ENCODE measurements at places on chromosomes 7 and 10.

- DNase-seq = peak; percentile 1
Observed at GRCh38 chr10:30383356-30383755, 34.3 kb upstream of the MTPAP start.

DNA sequence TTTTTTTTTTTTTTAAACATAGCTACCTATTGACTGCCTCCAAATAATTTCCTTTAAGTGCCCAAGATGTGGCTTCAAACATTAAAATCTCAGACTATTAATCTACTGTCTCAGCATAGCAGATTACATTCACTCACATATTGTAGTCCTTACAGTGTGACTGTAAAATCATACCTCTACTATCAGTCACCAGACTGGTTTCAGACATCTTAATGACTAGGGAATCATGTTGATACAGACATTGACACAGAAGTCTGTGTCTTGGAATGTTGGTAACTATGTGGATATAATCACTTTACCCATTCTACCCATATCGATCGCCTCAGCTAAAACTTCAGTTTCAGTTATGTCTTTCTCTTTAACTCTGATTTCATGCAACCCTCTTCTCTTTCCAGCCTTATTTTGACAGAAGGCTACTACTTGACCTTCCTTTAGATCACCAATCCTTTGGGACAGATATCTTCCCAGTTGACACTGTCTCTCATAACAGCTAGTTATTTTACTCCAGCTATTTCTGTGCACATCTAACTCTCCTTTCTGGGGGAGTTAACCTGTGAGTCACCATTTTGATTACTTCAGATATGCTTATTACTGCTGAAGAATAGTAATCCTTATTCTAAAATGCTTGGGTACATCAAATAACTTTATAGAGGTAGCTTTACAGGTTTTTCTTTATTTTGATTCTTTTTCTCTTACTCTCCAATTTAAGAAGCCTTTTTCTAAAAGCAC lies 7.0 kb downstream of the TNKS2 start:
- DNase-seq = no peak

DNA sequence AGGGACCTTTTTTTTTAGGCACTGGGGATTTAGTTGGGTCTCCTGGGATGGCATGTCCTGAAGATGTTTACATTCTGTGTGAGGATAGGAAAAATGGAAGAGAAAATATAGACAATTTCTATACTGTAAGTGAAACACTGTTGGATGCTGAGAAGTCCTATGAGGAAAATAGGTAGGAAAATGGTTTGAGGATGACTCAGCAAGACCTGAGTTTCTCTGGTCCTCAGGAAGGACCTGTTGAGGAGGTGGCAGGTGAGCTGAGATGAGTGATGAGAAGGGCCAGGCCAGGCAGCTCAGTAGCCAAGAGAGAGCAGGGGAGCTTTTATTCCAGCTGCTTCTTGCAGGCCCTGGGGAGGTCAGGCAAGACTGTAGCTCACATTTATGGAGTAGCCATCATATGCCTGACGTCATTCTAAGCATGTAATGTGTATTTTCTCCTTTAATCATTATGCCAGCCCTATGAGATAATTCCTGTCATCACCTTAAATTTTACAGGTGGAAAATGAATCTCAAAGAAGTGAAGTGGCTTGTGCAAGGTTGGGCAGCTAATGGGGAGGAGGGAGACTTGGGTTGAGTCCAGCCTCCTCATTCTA lies 19.1 kb upstream of the LRRC18 start:
- no peak for DNase-seq

GRCh38 chr10:132627666-132628531 lies 90.3 kb downstream of the INPP5A start:
- peak; percentile 7 for DNase-seq

- DNase-seq = peak; percentile 21
Observed at GRCh38 chr7:139618482-139619366, 95.2 kb downstream of the CLEC2L start.

DNA sequence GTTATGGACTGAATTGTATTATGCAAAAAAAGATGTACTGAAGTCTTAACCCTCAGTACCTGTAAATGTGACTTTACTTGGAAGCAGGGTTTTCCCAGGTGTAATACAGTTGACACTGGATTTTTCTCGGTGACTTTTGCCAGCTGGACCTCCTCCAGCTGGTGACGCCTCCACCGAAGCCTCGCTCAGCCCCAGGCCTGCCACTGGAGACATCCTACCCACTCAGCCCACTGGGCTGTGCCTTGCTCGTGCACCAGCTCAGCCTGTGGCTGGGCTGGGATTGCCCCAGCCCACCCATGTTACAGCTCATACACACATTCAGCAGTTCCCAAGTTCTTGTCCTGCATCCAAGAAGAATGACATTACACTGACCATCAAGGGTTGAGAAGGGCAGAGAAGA lies 42.4 kb upstream of the GPR22 start:
- DNase-seq = no peak

DNA sequence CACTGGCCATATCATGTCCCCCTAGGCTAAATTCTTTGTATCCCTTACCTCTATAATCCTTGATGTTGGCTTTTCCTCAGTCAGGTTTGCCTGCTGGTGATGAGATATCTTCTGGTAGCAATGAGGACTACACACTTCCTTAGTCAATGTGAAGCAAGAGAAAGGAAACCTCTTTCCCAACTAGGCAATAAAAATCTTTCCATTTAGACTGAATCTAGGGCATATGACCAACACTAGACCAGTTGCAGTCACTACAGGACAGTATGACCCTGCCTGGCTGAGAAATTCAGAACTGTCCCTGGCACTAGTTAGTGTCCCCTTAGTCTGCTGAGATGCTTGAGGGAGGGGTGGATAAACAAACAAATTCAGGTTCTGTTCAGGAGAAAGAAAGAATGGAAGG lies 142.6 kb downstream of the RNLS start:
- DNase-seq = no peak

GRCh38 chr10:43308515-43308914 lies 41.6 kb upstream of the RASGEF1A start:
- DNase-seq = no peak

DNA sequence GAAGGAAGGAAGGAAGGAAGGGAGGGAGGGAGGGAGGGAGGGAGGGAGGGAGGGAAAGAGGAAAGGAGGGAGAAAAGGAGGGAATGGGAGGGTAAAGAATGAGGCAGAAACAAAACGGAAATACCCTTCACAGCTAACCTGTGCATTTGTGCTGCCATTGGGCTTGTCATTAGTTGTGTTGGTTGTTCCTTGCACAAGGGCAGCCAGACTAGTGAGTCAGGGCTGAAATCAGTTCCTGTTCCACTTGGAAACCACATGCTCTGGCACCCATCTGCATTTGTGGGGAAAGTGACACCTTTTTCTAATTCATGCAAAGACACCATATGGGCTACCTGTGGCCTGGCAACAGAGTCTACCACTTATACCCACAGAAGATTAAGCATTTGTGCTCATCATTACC lies 1004.0 kb upstream of the C7orf33 start:
- DNase-seq = no peak

DNA sequence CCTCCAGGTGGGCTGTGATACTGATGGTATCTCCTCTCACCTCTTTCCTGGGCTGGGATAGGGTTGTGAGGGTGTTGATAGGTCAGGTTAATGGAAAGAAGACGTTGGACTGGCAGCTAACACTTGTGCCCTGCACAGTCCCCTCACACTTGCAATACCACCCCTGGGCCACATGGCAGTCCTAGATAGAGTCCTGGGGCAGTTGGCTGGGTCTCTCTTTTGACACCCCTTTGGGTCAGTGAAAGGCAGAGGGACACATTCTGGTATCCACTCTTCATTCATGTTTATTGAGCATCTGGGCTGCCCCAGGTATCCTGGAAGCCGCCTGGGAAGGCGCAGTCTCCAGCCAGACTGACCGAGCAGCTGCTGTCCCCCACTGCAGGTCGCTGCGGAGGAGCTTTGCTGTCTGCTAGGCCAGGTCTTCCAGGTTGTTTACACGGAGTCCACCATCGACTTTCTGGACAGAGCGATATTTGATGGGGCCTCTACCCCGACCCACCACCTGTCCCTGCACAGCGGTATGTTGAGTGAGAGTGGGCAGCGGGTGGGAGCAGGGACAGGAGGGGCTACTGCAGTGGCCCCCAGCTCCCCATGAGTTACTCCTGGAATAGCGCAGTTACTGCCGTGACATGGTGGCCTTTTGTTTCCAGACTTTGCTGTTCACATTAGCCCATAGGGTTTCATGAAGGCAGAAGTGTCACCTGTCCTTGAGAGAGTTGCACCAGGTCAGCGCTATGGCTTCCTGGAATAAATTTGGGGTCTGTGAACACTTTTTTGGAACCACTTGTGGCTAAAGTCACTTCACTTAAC lies 19.1 kb downstream of the NACAD start:
- DNase-seq = no peak

DNA sequence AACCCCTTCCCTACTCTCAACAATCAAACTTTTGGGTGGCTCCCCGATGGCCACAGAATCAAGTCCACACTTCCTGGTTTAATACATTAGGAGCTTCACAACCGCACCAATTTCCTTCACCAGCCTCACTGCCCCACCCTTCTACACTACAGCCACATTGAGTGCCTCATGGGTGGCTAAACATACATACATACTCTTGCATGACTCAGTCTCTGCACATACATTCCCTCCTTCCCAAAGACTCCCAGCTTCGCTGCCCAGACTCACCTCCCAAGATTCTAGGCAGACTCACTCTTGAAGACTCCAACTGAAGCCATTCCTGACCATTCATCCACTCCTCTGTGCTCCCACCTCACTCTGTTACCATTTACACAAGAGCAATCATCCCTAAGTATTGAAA lies 15.9 kb downstream of the VPS41 start:
- DNase-seq = no peak

GRCh38 chr10:119620241-119621077 lies 23.7 kb upstream of the TIAL1 start:
- DNase-seq = no peak

DNA sequence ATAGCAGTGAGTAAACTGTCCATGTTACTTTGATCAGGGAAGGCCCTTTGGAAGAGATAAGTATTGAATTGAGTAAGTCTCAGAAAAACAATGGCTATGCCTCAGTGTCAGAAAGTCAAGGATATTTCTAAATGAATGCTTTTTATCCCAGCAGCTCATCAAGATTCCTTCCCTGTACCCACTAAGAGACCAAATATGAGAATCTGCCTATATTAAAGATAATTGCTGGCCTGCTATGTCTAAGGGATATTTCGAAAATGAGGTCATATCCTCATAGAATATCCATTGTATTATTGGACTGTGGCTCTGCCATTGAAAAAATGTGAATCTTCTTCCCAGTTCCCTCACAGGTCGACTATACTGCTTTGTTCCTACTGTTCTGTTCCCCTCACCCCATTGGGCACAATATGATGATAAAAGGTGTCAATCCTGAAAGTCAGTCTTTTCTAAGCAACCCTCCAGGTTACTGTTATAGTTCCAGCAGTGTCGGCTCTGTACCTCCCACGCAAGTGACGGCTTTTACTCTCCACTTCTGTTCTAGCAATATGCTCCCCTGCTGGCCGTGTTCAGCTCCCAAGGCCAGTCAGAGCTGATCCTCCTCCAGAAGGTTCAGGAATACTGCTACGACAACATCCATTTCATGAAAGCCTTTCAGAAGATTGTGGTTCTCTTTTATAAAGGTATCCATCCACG lies 51.7 kb downstream of the BZW2 start:
- no peak for DNase-seq

GRCh38 chr10:66925896-66926715 lies at the start of gene LRRTM3:
TSS of gene LRRTM3 (plus strand) at chr10:66926036.
- peak; percentile 6 for DNase-seq

GRCh38 chr10:114624422-114624821 lies 33.7 kb downstream of the ABLIM1 start:
- DNase-seq = no peak

DNA sequence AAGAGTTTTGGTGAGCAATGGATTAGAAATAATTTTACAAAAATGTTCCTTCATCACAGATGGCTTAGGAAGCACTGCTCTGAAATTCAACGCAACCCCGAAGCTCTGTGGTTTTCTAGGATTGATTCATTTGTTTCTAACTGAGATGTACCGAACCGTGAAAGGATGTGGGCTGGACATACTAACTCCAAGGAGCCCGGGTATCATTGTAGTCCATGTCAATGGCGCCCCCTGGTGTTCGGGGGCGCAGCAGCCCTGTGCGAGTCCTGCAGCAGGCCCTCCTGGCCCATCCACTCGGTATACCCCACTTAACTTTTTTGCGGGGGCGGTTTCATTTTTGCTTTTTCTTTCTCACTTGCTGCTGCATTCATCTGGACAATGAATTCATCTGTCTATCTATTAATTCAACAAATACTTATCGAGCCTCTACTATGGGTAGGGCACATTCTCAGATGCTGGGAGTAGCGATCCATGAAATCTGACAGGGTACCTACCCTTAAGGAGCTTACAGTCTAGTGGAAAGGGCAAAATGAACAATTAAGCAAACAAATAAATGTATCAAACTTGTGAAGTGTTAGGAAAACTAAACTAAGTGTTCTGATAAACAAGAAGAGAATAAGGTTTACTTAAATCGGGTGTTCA lies 25.2 kb upstream of the ITPRID1 start:
- DNase-seq = peak; percentile 47

DNA sequence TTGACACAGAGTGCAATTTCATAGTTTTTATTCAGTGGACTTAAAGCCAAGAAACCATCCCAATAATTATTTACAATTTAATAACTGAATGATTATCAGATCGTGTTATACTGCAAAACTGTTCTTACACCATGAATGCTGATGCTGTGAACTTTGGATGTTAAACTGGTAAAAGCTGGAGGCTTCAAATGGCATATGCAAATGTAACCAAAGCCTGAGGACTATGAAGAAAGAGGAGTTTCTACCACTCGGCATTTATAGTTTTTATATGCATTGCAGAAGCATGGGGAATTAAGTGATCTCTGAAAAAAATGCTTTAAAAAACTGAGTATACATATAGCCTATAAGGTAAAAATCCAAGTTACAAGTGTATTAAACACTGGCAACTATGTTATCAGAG lies 42.4 kb downstream of the RNF32 start:
- DNase-seq = no peak

DNA sequence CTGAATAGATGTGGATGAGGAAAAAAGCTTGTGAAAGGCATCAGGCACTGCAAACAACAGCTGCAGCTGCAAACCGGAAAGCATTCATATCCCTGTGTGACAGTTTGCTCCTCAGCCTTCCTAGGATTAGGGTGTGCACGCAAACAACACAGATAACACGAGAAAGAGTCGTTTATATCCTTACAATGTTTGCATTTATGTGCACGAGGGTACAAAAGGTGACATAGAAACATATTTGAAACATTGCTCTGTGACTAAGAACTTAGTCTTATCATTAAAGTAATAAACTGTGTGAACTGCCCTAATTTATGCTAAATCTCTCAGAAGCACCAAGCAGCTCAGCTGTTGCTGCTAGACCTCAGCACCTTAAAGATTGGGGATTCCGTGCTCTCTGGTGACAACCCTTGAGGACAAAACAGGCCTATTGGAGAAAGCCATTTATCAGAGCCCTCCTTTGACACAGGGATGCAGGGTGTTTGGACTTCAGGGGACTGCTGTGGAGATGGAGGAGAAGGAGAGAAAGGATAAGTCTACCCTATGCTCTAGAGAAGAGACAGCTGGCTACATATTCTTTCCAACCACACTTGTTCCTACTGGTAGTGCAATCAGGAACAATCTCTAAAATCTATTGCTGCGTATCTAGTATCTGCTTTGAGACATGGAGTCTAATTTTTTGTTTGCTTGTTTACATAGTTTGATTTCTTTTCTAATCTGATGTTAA lies 176.2 kb downstream of the GNAT3 start:
- no peak for DNase-seq

- DNase-seq = no peak
Observed at GRCh38 chr10:49288341-49289065, 10.5 kb upstream of the C10orf71 start.

GRCh38 chr10:29055101-29055500 lies 233.8 kb upstream of the LYZL1 start:
- DNase-seq = no peak

All from NCI-H1417 (cell line).